DMS53 (cell line): ENCODE measurements at places on chromosomes 7 and 10.

GRCh38 chr7:7682861-7683260 lies 35.5 kb downstream of the RPA3 start:
- no peak for DNase-seq

- DNase-seq: peak; percentile 21
Observed at GRCh38 chr10:126732308-126732707, 61.8 kb upstream of the C10orf90 start.

DNA sequence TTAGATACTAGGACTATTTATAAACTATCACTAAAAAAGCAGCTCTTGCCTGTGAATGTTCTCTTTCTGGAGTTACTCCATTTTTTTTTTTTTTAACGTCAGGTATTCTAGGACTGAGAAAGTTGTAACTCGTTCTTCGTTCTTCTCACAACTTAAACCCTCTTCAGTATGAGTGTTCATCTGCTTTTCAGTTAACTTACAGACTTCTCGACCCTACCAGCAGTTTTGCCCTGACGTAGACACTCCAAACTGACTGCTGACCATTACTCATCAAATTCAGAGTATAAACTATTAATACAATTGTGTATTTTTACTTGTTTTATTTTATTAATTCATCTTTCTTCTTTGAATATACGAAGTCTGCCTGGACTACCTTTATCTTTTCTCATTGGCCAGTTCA lies 353.1 kb downstream of the GPR37 start:
- no peak for DNase-seq

DNA sequence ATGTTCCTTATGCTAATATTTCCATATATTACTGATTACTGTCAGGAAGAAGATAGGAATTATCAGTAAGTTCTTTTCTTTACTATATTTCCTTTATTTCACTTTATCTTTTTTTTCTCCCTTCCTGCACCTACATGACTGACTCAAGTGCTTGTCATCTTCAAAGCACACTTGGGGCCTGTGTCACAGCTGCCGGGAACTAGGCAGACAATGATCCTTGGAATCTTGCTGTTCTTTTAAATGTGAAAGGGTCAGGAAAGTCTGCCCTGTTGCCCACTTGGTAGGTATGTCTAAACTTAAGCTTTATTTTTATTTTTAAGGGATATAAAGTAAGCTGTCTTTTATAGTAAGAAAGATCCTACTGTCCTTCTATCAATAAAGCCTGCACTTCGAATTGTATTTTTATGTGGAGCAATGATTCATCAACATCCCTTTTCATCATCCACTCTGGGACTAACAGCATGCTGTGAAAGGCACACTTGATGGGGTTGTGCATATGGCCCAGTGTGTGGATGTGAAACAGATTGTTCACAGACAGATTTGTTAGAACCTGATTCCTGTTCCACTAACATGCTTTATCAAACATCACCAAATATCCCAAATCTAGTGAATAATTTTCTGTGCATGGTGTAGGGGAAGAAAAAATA lies 556.9 kb downstream of the DNAJB9 start:
- DNase-seq: peak; percentile 39

DNA sequence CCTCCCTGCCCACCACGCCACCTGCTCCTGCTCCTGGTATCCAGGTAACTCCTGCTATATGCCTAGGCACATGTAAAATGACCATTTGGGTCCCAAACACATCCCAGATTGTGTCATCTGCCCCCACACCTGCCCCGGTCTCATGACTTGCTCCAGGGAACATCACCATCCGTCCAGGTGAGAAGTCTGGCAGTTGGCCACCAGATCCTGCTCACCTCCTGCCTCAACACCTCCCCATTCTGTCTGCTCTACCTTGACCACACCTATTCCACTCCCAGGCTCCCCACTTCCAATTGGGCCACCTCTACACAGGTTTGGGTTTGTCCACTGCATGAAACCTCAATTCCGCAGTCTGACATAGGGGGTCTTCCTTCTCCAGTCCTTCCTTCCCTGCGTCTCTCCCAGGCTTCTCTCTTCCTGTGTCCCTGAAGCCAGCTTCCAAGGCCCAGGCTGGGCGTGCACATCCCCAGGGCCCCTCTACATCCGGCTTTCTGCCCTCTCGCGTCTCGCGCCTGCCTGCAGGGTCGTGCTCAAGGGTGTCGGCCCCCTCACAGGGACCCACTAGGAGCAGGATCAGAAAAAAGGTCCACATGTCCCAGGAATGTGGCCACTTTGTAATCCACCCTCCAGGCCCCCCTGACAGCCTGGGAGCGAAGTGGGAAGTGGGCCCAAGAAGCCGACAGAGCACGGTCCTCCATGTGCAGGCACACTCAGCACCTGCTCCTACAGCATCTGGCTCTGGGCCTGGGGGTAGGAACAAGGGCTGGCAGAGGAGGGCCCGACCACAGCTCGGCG lies 49.3 kb upstream of the DAGLB start:
- DNase-seq: no peak

DNA sequence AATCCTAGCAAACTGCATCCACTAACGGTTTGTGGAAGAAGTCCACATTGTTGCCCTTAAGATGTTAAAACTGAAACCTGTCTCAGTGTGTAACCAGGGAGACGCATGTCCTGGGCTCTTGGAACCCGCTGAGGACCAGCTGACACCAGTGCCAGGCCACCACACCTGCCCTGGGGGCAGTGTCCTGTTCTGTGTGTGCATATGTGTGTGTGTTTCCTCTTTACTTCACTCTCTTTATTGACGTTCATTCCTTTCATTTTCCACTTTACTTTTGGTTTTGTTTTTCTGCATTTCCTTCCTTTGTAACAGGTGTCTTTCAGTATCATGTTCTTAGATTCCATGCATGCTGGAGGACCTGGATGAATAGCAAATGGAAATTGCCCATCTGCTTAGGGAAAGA lies 83.8 kb downstream of the TEX36 start:
- peak; percentile 45 for DNase-seq

- no peak for DNase-seq
Observed at GRCh38 chr10:132507956-132508490, 29.6 kb upstream of the INPP5A start.

DNA sequence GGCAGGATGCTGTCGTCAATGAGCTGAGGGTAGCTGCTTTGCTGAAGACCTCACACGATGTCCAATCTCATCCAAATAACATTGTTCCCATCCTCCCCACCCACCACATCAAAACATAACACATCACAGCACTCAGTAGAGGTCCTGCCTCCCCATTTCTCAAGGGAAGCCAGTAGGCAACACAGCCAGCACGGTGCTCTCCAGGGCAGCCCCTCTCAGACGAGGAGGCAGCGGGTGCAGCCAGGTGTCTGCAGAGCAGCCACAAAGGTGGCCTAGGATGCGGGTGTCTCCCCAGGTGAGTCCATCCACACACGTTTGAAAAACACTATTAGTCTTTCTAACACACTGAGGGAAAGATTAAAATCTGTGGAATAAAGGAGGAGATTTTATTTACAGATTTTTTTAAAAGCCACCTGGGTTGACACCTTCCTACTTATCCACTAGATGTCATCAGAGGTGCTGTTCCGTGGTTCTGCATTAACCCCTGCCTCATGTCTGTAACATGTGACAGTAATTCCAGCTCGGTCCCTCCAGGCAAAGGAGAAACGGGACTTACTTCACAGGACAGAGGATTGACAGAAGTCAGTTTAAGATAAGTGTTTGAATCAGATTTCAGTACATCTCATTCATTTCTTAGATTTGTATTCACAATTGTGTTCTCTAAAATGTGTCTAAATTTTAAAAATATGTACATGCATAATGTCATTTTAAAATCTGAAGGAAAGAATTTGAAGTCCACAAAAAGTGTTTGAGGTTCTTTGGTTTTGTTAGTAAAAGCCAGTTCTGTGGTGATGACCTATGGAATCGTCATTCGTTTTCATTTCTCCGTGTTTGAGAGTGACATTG lies 68.0 kb downstream of the LANCL2 start:
- peak; percentile 86 for DNase-seq

- no peak for DNase-seq
Observed at GRCh38 chr7:74138945-74139843, 35.0 kb upstream of the EIF4H start.

DNA sequence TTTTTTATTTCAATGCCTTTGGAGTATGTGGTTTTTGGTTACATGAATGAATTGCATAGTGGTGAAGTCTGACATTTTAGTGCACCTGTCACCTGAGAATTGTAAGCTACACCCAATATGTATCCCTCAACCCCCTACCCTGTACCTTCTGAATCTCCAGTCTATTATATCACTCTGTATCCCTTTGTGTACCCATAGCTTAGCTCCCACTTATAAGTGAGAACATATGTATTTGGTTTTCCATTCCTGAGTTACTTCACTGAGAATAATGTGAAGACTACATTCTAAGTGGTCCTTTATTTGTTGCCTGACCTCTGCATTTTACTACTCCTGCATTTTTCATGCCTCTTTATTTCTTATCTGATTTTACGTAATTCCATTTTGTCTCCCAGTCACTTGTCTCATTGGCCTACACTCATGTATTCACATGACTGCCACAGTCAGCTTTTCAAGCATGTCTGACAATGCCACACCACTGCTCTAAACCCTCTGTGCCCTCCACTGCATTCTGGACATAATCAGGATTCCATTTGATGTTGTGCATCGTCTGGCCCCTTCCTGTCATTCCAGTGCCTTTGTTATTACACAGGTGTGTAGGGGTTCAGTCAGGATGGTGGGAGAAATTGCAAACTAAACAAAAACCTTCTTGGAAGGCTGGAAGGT lies 1325.5 kb downstream of the XPNPEP1 start:
- DNase-seq: peak; percentile 14

DNA sequence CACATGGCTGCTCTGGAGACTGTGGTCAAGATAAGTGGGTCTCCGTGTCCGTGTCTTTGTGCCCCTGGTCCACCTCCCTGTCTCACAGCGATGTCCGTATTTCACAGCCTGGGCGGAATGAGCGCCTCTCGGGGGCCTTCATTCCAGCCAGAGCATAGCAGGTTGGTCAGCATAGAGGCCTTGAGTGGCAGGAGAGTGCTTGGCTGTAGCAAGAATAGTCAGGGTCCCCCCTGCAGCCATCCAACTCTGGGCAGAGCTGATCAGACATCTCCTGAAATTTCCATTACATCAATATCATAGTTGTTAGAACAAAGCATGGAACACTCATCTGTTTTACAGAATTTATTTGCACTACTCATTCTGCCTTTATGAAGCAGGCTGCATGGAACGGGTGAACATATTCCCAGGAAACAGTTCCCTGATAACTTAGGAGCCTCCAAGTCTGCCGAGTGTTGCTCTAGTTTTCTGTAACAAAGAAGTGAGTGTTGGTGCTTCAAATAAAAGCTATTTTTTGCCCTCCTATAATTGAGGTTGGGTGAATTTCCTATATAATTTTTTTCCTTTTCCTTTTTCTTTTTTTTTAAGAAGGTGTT lies 255.3 kb downstream of the INHBA start:
- no peak for DNase-seq

- no peak for DNase-seq
Observed at GRCh38 chr10:3474266-3474665, 301.7 kb upstream of the PITRM1 start.

DNA sequence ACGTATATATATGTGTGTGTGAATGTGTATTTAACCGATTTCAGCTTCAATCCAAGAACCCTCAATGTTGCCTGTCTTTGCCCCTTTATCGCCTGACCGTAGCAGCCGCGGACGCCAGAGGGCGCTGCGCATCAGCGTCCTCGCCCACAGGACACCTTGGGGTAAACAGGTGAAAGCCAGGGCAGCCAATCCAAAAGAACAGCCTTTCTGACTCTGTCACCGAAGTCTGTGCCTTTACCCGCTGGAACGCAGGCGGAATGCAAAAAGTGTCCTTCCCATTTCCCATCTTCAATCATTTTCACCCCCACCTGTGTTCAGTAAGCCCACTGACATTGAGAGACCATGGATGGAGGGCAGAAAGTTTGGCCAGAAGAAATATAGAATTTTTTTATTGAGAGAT lies 3.6 kb downstream of the NXPH1 start:
- peak; percentile 94 for DNase-seq

GRCh38 chr10:46328853-46329689 lies 42.3 kb downstream of the ANTXRL start:
- no peak for DNase-seq

DNA sequence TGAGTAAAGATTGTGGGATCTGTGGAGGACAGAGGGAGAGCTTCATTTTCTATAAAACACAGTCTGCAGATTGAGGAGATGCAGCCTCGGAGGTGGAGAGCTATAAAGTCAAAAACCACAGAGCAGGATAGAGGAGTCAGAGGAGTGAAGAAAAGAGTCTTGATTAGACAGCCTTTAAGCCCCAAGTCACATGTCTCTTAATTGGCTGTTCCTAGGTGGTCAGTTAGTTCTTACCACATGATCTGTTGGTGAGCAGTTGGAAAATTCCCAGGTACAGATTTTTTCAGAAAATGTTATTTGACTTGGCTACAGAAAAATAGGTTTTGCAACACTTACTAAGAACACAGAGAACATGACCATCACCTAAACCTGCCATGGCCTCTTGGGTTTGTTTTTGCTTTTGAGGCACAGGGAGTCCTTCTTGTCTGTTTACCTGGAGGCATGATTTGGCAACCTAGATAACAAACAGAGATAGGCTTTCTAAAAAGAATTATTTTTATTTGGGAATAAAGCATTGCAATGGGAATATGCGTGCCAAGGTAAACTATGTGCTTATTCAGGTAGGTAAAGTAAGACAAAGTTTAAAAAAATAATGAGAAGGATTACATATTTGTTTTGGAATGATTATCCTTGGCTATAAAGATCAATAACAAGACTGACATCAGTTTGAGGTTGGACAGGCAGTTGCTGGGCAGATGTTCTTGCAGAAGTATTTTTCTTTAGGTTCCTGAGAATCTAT lies 604 bp upstream of the CYP3A43 start:
- no peak for DNase-seq

DNA sequence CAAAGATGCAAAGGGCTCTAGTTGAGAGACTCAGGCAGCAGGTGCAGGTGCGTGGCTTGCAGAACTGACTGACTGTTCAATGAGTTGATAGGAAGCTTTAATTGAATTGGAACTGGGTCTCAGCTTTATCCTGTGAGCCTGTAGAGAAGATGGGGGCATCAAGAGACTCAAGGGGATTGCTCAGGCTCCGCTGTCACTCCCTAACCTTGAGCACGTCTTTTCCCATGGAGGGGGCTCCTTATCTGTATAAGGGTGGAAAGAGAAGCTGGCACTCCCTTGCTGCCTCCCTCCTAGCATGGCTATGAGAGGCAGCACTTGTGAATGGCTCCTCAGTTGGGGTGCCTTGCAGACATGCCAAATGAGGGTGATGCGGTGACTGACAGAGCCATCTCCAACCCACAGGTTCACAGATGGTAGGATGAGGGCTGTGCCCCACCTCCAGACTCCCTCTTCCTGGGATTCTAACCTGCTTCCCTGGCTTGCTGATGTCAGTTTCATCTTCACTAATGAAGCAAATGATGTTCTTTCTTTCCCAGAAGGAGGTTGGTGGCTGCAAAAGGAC lies 12.4 kb upstream of the PLEKHA1 start:
- no peak for DNase-seq

DNA sequence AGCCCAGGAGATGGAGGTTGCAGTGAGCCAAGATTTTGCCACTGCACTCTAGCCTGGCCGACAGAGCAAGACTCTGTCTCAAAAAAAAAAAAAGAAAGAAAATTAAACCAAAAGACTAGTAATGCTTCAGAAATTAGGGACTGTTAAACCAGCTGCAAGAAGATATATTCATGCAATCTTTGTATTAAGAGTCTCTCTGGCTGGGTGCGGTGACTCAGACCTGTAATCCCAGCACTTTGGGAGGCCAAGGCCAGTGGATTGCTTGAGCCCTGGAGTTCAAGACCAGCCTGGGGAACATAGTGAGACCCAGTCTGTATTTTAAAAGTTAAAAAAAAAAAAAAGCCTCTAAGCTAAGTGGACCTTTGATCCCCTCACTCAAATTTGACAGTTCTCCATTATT lies 2.5 kb upstream of the HNRNPF start:
- DNase-seq: no peak

GRCh38 chr7:134612197-134612596 lies 34.5 kb upstream of the BPGM start:
- peak; percentile 57 for DNase-seq

- DNase-seq: no peak
Observed at GRCh38 chr7:34236057-34236456, 330.7 kb downstream of the BMPER start.
